ENCODE measurements at places on chromosomes 7 and 10. TPM values are rescaled to one million over a fixed set of nuclear protein-coding genes. Genes with fewer than 3 reads are reported as not detected.

The ARL5B gene
- 21.2 TPM for total RNA-seq

GRCh38 chr10:13636776-13637175, 50.0 kb downstream of the PRPF18 start:
- DNase-seq: no peak

GRCh38 chr10:22308390-22308789, 7.8 kb upstream of the COMMD3 start:
- no peak for DNase-seq

DNA sequence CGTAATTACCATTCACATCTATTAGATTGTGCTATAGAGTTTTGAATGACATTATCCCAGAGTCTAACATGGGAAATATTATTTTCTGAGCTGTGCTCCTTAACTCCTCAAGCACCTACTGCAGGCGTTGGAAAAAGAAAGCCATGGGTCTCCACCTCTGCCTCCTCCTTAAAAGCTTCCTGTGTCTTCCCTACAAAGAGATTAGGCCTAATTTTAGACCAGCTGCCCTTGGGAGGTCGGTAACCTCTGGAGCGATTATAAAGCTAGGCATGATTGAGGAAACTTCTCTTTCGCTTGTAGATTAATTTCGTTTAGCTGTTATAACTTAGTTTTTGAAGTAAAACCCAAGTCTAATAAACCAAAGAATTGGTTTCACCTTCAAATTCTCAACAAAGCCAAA, 75.2 kb downstream of the PLXDC2 start:
- DNase-seq: no peak

- DNase-seq: no peak
These were observed 18.5 kb upstream of the TNS3 start for GRCh38 chr7:47600199-47601118.

DNA sequence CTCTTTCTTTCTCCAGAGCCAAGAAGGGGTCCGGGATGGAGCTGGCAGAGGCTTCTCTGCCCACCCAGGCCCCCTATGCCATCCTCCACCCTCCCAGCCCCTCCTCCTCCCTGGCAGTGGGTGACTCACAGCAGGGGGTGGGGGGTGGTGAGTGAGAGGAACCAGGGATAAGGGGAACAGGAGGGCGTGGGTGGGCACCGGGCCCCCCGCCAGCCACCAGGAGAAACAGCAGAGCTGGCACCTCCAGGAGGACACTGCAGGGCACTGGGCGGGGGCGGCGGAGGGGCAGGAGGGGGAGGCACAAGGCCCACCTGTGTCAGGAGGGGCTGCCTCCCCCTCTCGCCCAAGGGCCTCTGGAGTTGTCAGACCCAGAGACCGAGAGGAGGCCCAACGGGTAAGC, 56.0 kb downstream of the CAMK2B start:
- no peak for DNase-seq

DNA sequence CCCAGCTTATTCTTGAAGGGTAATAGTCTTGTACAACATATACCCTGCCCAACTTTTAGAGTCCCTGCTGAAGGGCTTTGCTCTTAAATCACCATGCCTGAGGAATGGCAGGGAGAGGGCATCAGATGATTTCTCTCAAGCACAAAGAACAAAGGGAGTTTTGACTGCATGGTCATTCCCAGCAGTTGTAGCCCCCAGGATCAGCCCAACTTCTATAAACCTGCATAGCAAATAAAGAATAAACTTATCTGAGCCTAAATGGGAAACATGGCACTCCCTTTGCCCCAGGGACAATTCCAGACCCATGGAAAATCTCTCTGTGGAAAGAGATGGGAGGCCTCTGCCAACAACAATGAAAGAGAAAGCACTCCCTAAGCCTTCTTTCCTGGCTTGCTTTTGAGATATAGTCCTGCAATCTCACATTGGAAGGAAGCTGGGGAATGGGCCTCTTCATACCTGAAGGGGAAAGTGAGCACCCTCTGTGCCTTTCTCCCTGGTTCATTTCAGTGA, 18.7 kb downstream of the CADPS2 start:
- DNase-seq: no peak

Measured in muscle of leg (tissue), 16 donors.